ENCODE measurements at places on chromosomes 11 and 22. TPM values are rescaled to one million over a fixed set of nuclear protein-coding genes. Genes with fewer than 3 reads are reported as not detected.

Gene DDTL
- total RNA-seq: not detected

Gene APOA1
- not detected for total RNA-seq

Gene FXYD6
- total RNA-seq: 0.99 TPM

Gene NPAS4
- total RNA-seq: 0.18 TPM

Gene IGSF22
- total RNA-seq: not detected

Gene OR56A5
- not detected for total RNA-seq

Gene SAA4
- not detected for total RNA-seq

Gene FJX1
- 21.6 TPM for total RNA-seq

Gene NRIP3
- total RNA-seq: 0.97 TPM

Gene MPPED2
- not detected for total RNA-seq

Gene CCDC89
- not detected for total RNA-seq

Gene SYT12
- 1.7 TPM for total RNA-seq

Gene CCDC157
- 2.9 TPM for total RNA-seq

Gene PTPN5
- total RNA-seq: not detected

Gene SUSD2
- total RNA-seq: 4.2 TPM

Gene CLDN5
- total RNA-seq: not detected

Gene DRICH1
- not detected for total RNA-seq

Gene FAM180B
- 0.52 TPM for total RNA-seq

Gene TMEM132A
- 113 TPM for total RNA-seq

Gene MUC2
- not detected for total RNA-seq

Gene RAG1
- total RNA-seq: 0.46 TPM

Gene RAG2
- total RNA-seq: not detected

All from osteocyte (in vitro differentiated cells).